Amniotic epithelial cell (primary cell): ENCODE measurements at places on chromosomes 3 and 15.
A peak's percentile ranks its signal among the peaks of the same experiment; 100 is the strongest.

DNA sequence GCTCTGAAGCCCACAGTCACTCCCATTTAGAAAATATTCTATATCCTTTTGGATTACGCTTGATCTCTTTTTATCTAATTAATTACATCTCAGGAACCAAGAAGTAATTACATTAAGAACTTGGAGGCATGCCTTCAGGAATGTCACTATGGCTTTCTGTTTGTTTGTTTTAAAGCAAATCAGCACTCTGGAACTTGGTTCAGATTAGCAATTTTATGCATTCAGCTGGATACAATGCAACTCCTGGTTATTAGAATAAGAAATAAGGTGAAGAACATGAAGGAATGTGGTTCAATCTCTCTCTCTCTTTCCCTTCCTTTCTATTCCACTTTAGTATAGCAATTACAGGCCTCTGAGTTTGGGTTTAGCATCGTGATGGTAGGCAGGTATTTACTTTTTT is 235.8 kb downstream of the FHIT start:
- no peak for DNase-seq

- DNase-seq, result peak; percentile 53
These were observed at the start of gene GCHFR for GRCh38 chr15:40763801-40764628. Gene GCHFR (plus strand): TSS chr15:40764068. CDS start chr15:40764181, 113 bp downstream.

DNA sequence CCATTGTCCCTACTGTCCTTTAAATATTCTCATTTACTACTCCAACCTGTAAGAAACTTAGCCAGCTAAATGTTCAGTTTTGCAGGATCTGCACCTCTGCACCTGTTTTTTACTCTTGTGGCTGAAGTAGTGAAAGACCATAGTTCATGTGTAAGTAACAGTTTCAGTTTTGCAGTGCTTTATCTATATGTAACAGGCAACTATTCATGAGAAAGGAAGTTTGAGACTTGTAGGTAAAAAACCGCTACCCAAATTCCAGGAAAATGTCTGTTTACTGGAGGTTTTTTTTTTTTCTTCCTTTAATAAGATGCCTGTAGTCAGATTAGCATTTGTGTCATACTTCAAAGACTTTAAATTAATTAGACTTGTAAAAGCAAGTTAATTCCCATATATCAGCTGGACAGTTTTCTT is 25.4 kb upstream of the MBNL1 start:
- DNase-seq, result no peak

DNA sequence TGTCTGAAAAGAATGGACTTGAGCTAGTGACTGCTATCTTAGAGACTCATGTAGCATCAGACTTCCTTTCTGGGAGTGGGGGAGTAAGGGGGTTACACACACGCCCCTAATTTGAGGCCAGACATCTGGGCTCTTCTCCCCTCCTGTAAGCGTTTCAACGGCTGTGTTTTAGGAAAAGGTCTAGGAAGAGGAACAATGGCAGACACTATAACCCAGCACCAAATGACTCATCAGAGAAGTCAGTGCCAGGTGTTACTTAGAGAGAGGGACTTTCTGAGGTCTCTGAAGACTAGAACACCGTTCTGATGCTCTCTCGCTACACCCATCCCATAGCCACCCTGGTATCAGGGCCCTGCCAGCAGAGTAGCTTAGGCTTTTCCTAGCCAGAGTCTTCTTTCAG is 65.5 kb downstream of the SSUH2 start:
- DNase-seq, result peak; percentile 51

- no peak for DNase-seq
These were observed 131.3 kb downstream of the PLD1 start for GRCh38 chr3:171678971-171679492.

DNA sequence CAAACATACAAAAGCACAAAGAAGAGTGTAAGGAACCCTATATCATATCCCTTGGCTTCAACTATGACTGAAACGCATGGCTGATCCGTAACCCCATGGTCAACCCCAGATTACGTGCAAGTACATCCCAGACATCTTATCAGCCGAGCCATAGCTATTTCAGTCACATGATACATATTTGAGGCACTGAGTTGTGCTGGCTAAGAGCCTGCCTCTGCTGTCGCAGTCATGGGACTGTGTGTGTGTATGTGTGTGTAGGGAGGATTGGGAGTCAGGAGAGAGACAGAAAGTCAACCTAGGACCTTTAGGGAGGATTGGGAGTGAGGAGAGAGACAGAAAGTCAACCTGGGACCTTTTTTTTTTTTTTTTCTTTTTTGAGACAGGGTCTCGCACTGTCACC is 8.4 kb downstream of the ST6GAL1 start:
- peak; percentile 78 for DNase-seq

GRCh38 chr3:189270248-189270832 is 98.6 kb downstream of the TPRG1 start:
- DNase-seq, result peak; percentile 78

DNA sequence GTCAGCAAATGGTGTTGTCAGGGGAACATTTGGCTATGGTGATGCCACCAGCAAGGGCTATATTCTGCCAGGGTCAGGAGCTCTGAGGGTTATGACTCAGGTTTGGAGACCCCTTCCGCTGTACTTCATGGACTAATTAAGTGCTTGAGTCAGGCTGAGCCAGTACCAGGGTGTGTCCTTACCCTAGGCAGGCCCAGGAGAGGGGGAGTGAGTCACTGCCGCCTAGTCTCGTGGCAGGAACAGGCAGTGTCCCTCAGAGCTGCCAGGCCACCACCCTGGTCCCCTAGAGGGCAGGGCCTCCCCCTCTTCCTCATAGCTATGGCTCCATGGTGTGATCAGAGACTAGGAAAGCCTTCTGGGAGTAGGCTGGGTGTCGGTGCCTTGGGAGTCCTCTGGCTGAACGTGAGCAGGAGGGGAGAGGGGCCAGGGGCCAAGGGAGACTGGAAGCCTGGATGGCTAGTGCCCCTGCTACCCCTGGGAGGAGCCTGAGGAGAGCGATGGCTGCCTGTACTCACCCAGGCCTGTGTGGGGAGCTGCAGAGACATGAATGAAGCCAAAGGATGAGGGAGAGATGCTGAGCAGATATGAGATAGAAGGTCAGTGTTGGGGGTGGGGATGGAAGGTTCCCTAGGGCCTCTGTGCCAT is 10.6 kb downstream of the MAPKAPK3 start:
- DNase-seq, result peak; percentile 47

- DNase-seq, result no peak
These were observed 26.4 kb upstream of the HGD start for GRCh38 chr3:120708408-120708807.
